ENCODE measurements at places on chromosomes 1 and 21.

DNA sequence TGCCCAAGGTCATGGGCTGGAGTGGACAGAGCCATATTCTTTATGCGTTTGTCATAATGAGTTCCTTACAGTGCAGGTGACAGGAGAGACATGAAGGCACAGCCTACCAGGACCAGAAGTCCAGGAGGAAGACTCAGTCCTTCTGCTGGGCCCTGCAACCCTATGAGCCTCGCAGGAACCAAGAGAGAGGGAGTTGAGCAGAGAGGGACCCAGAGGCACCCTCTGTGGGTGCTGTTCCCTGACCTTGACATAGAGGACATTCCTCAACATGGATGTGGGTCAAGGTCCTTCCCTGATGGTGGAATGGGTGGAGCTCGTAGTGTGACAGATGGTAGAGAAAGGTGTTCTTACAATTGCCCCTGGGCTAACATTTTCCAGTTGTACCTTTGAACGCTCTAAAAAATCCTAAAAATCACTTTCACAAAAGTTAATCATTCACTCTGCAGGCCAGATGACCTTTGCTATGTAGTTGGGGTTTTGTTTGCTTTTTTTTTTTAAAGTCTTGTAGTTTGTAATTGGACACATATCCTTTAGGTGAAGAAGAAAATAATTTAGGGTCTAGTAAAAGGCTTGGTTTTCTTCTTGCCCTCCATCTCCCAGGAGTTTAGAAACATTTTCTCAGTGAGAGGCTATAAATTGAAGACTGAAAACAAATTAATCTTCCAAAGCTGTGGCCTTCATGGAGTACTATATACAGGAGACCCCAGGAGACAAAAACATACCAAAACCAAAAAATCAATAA is 41.9 kb downstream of the MAB21L3 start:
- H3K4me1 ChIP-seq = no peaks in the 10 kb centered on the region
- H3K36me3 ChIP-seq = no peaks in the 10 kb centered on the region
- H3K27ac ChIP-seq = no peak overlapping the region
- no peaks in the 10 kb centered on the region for H3K27me3 ChIP-seq

GRCh38 chr1:232579466-232579865 is 50.5 kb downstream of the SIPA1L2 start:
- ATAC-seq = no peak
- no peak overlapping the region for H3K4me3 ChIP-seq
- no peaks in the 10 kb centered on the region for H3K4me1 ChIP-seq
- H3K27ac ChIP-seq = no peak overlapping the region
- H3K27me3 ChIP-seq = no peaks in the 10 kb centered on the region

GRCh38 chr21:37878946-37879660 is 37.2 kb downstream of the KCNJ6 start:
- H3K27ac ChIP-seq = no peak overlapping the region
- no peaks in the 10 kb centered on the region for H3K36me3 ChIP-seq
- H3K4me3 ChIP-seq = no peak overlapping the region
- ATAC-seq = no peak

DNA sequence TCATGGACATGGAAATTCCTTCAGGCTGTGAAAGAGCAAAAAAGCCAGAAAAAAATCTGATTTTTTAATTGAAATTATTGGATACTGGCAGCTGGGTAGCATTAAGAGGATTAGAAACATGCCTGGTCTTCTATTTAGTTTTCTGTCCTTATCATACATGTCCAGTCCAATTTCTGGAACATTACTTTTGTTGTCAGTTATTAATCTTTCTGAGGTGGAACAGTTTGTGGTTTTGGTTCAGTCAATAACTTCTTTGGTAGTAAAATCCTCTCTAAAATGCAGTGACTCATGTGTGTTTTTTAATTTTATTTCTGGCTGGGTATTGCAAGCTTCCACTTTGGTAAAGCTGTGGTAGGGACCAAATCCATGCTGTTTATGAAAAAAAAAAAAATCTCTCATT is 687.0 kb upstream of the ADGRL2 start:
- H3K27ac ChIP-seq = no peak overlapping the region
- ATAC-seq = no peak
- no peaks in the 10 kb centered on the region for H3K27me3 ChIP-seq
- no peaks in the 10 kb centered on the region for H3K4me1 ChIP-seq
- no peak overlapping the region for H3K4me3 ChIP-seq

- H3K36me3 ChIP-seq = no peaks in the 10 kb centered on the region
- no peaks in the 10 kb centered on the region for H3K27me3 ChIP-seq
- H3K4me3 ChIP-seq = no peak overlapping the region
- H3K4me1 ChIP-seq = no peaks in the 10 kb centered on the region
- ATAC-seq = no peak
Observed at GRCh38 chr1:163361123-163361934, 39.6 kb downstream of the NUF2 start.

DNA sequence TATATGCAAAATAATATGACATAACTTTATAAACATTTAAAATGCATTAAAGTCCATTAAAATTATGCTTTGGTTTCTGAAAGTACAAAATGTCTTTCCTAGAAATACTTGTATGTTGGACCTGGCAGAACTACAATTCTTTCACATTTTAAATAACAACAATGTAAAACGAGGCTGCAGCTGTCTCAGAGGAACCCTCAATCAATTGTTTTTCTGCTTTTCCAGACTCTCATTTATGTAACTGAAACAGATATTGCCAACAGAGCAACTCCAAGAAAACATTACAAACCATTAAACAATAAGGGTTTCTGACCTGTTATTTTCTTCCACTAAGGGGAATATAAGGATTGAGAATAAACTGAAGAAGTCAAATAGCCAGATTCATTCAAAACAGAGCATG is 1193.4 kb downstream of the NCAM2 start:
- H3K36me3 ChIP-seq = no peaks in the 10 kb centered on the region
- H3K4me3 ChIP-seq = no peak overlapping the region
- no peak overlapping the region for H3K27ac ChIP-seq
- H3K4me1 ChIP-seq = no peaks in the 10 kb centered on the region

DNA sequence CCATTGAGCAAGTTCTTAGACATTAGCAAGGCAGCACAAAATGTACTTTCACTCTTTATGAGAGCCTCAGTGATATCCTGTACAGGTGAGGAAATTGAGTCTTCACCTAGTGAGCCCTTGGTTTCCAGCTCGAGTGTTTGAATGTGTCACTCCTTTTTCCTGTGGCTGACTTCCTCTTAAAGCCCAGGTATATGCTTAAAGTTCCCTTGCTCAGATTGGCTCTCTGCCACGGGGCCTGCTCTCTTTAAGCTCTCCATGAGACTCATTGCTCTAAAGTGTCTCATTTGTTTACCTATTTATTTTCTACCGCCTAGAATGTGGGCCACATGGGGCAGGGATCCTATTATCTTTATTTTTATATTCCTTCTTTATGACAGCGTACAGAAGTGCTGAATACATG is 324.9 kb downstream of the SIPA1L2 start:
- no peak overlapping the region for H3K27ac ChIP-seq
- no peak for ATAC-seq
- H3K4me1 ChIP-seq = peaks cover 11% of the 10 kb centered on the region
- H3K36me3 ChIP-seq = no peaks in the 10 kb centered on the region
- H3K27me3 ChIP-seq = no peaks in the 10 kb centered on the region

- H3K27me3 ChIP-seq = no peaks in the 10 kb centered on the region
- no peak overlapping the region for H3K4me3 ChIP-seq
Observed at GRCh38 chr1:66464802-66465201, 69.2 kb upstream of the SGIP1 start.

- H3K36me3 ChIP-seq = no peaks in the 10 kb centered on the region
- H3K27me3 ChIP-seq = no peaks in the 10 kb centered on the region
- H3K4me3 ChIP-seq = peak within 1 kb of the TSS; percentile 61
- peak; percentile 100 for ATAC-seq
- peaks cover 5% of the 10 kb centered on the region for H3K4me1 ChIP-seq
Observed at GRCh38 chr1:150696995-150697927, at the start of gene GOLPH3L. GOLPH3L (minus strand) TSS chr1:150697154; CDS start chr1:150694838, 2,316 bp downstream.

DNA sequence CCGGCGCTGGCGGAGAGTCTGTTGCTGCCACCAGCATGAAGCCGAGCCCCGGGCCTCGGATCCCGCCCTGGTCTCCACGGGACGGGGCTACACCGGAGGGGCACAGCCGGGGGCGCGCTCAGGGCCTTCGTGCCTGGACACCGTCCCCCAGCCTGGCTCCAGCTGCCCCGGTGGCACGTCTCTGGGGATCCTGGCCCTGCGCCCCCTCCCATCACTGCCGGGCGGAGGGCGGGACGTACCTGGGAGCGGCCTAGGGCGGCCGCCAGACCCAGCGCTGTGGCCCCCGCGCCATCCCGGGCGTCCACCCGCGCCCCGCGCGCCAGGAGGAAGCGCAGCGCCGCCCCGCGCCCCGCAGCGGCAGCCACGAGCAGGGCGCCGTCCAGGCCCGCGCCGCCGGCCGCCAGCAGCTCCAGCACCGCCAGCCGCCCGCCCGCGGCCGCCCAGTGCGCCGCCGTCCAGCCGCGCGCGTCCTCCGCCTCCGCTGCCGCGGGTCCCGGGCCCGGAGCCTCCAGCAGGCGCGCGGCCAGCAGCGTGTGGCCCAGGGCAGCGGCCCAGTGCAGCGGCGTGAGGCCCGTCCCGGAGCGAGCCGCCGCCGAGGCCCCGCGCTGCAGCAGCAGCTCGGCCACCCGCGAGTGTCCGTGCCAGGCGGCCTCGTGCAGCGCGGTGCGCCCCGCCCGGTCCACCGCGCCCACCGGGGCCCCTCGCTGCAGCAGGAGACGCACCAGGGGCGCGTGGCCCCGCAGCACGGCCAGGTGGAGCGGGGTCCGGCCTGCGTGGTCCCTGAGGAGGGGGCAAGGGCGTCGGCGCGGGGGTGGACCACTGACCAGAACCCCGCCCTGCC is 1.0 kb downstream of the ANKRD65 start:
- peak overlapping the region; percentile 81 for H3K27ac ChIP-seq
- peak overlapping the region; percentile 57 for H3K4me3 ChIP-seq
- ATAC-seq = peak; percentile 84

DNA sequence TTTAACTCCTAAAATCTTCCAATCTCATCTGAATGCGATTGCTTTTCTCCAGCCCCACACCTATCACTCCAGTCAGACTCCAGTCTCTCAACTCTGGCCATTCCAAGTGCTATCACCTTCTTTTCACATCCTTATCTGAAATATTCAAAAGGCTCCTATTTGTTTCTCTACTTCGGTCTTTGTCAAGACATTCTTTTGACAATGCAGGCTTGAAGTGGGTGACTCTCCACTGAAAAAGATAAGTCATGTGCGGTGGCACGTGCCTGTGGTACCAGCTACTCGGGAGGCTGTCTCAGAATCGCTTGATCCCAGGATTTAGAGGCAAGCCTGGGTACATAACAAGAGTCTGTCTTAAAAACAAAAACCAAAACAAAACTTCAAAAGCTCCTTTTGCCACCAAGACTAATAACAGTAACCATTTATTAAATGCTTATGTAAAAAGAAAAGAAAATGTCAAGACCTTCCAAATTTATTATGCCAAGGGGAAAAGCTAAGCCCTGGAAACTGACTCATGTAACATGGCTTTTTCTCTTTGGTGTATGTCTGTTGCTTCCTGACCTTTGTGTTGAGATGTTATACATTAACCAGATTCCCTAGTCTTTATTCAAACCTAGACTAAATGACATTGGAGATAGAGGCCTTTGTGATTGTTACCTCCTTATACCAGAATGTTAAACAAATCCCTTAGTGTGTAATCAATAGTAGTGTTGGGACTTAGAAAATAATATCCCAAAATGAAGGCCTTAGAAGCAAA is 3.6 kb downstream of the ALG14 start:
- no peak overlapping the region for H3K4me3 ChIP-seq
- no peaks in the 10 kb centered on the region for H3K27me3 ChIP-seq
- H3K27ac ChIP-seq = no peak overlapping the region
- no peak for ATAC-seq

- H3K36me3 ChIP-seq = no peaks in the 10 kb centered on the region
- H3K27ac ChIP-seq = peak overlapping the region; percentile 98
- peaks cover 52% of the 10 kb centered on the region for H3K4me1 ChIP-seq
Observed at GRCh38 chr1:203328714-203329122, 22.2 kb downstream of the FMOD start.

DNA sequence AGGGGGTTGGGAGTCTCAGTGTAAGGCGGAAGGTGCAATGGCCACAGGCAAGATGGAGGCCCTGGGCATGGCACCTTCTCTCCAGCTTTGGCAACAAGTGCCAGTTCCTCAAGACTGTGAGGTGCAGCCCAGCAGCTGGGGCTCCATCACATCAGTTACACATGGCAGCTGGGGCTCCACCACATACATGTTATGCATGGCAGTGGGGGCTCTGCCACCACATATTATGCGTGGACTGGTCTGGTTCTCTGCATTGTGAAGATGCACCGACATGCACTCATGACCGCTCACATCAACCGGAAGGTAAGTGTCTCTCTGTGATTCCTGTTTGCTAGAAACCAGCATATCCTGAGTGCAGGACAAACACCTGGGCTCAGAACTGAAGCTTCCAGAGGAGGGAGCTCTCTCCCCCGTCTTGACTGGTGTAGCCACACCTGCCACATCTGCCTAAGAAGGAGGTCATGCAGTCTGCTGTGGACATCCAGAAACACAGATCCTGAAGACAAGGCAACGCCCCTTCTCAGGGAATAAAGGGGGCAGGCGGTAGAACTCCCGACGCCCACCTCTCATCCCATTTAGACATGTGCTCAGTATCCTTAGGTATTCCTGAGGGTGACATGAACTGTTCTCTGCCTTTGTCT is 104.1 kb upstream of the TMPRSS2 start:
- no peak overlapping the region for H3K4me3 ChIP-seq
- ATAC-seq = no peak
- H3K4me1 ChIP-seq = peaks cover 43% of the 10 kb centered on the region
- peak overlapping the region; percentile 67 for H3K27ac ChIP-seq
- H3K36me3 ChIP-seq = no peaks in the 10 kb centered on the region

- no peak overlapping the region for H3K27ac ChIP-seq
- H3K36me3 ChIP-seq = no peaks in the 10 kb centered on the region
- H3K4me1 ChIP-seq = no peaks in the 10 kb centered on the region
- no peak overlapping the region for H3K4me3 ChIP-seq
Observed at GRCh38 chr1:219000631-219001030, 173.0 kb upstream of the LYPLAL1 start.

DNA sequence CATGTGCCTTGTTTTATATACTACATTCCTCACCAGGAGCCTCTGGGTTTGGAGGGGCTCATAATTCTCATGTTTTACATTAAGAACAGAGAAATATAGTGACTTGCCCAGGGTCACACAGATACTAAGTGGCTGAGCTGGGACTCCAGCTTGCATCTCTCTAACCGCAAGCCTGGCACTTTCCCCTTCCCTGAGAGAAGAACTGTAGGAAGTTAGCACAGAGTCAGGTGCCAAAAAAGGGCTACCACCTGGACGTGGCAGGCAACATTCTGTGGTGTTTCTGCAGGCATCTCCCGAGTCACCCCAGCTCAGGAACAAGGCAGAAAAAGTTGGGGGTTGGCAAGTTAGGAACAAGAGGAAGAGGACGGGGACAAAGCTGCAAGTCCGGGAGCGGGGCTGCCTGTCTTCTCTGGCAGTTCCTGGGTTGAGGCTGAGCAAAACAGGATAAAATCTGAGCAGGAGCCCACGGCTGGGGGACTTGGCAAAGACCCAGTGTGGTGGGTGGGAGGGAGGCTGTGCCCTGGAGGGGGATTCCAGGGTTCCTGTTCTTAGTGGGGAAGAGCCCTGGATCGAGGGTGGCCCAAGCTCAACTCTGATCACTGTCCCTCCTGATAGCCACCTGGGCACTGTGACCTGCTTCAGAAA is 9.8 kb downstream of the PLA2G5 start:
- no peak overlapping the region for H3K27ac ChIP-seq
- H3K36me3 ChIP-seq = no peaks in the 10 kb centered on the region
- H3K4me3 ChIP-seq = no peak overlapping the region
- H3K27me3 ChIP-seq = no peaks in the 10 kb centered on the region
- no peak for ATAC-seq

- H3K4me3 ChIP-seq = no peak overlapping the region
- no peaks in the 10 kb centered on the region for H3K4me1 ChIP-seq
- no peak for ATAC-seq
- H3K36me3 ChIP-seq = no peaks in the 10 kb centered on the region
Observed at GRCh38 chr1:156877433-156878170, 15.9 kb upstream of the PEAR1 start.

- no peak for ATAC-seq
- no peaks in the 10 kb centered on the region for H3K27me3 ChIP-seq
- H3K4me3 ChIP-seq = no peak overlapping the region
- H3K4me1 ChIP-seq = no peaks in the 10 kb centered on the region
Observed at GRCh38 chr1:45824607-45825006, 21.2 kb downstream of the MAST2 start.

Measured in gastroesophageal sphincter (tissue), 4 donors.